ENCODE measurements at places on chromosomes 7 and 10.

DNA sequence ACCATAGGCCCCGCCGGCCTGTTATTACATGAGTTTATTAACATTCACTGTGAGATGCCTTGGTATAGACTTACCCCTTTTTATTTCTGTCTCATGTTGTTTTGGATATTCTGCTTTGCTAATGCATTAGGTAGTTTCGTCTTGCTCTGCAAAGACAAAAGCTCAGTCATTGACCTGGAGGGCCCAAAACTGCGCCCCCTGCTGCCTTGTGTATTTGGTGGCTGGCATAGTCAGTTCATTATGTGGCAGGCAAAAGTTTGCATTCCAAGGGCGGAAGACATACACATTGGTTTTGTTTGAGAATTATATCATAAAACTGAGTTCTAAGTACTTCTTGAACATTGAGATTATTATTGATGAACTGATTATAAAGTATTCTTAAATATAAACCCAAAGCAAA, 372.5 kb downstream of the SDK1 start:
- no peak for DNase-seq

- no peak for DNase-seq
Observed at GRCh38 chr7:138630059-138630610, 71.0 kb downstream of the SVOPL start.

- no peak for DNase-seq
Observed at GRCh38 chr10:70378122-70378521, 4.3 kb downstream of the LRRC20 start.

DNA sequence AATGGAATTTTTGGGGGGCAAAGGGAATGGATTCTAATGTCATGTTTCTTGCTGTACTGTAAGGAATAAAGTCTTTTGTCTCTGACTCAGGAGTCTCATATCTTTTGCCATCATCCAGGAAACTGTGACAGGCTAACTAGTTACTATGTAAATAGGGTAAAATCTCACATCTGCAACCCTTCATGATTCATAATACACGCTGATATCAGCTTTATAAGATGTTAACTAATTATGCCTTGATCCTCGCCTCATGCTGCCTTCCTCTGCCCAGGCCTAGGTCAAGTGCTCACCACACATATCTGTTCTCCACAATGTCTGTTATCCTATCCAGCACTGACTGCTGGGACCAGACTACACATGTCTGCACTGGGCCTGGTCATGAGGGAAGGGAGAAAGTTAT, 81.3 kb upstream of the CXCL12 start:
- DNase-seq, result no peak
